ENCODE measurements at places on chromosomes 11 and 22. TPM values are rescaled to one million over a fixed set of nuclear protein-coding genes. Genes with fewer than 3 reads are reported as not detected.

Gene OR52W1
- not detected for total RNA-seq

Gene OR52I1
- not detected for total RNA-seq

Gene TMPRSS13
- total RNA-seq, result not detected

Gene DEUP1
- total RNA-seq, result not detected

Gene TMEM80
- 10.0 TPM for total RNA-seq

Gene UNC93B1
- 65.3 TPM for total RNA-seq

Gene CCDC117
- total RNA-seq, result 10.7 TPM

Gene MRGPRX3
- 0.14 TPM for total RNA-seq

Gene UBASH3B
- total RNA-seq, result 34.4 TPM

Gene OR4P4
- not detected for total RNA-seq

Gene SLC25A18
- 0.82 TPM for total RNA-seq

Gene BIK
- 2.2 TPM for total RNA-seq

Gene KCNJ4
- 1.2 TPM for total RNA-seq

Gene TRPC6
- 0.77 TPM for total RNA-seq

Gene FADS1
- total RNA-seq, result 239 TPM

Gene LRRC56
- 0.95 TPM for total RNA-seq

Gene CHRDL2
- total RNA-seq, result 5.0 TPM

Gene CYB5R2
- total RNA-seq, result 3.5 TPM

Gene TESMIN
- 6.2 TPM for total RNA-seq

Gene C1QTNF5
- 0.08 TPM for total RNA-seq

Gene SYT13
- total RNA-seq, result 5.9 TPM

Gene ME3
- 14.5 TPM for total RNA-seq

Gene MRGPRE
- 0.11 TPM for total RNA-seq

Gene LGR4
- total RNA-seq, result 46.9 TPM

Gene PAX6
- total RNA-seq, result 1.0 TPM

Gene PRODH
- total RNA-seq, result 0.78 TPM

Gene CADM1
- 21.8 TPM for total RNA-seq

Gene CCDC116
- total RNA-seq, result 0.06 TPM

Gene OR56A1
- total RNA-seq, result not detected

Gene OR10A2
- not detected for total RNA-seq
